T-cell (primary cell): ENCODE measurements at places on chromosomes 1 and 21. TPM values are rescaled to one million over a fixed set of nuclear protein-coding genes. Genes with fewer than 3 reads are reported as not detected.

The BCL2L15 gene
- 3.6 TPM for total RNA-seq

The F13B gene
- not detected for total RNA-seq

The CSMD2 gene
- total RNA-seq: 0.03 TPM

The NMNAT2 gene
- 0.16 TPM for total RNA-seq

The LHX4 gene
- total RNA-seq: not detected

The BRINP3 gene
- total RNA-seq: not detected

The NHLH2 gene
- total RNA-seq: not detected

The OLIG2 gene
- total RNA-seq: not detected

- DNase-seq: no peak
- H3K4me3 ChIP-seq: peak overlapping the region; percentile 93
- peaks cover 19% of the 10 kb centered on the region for H3K4me1 ChIP-seq
- no peaks in the 10 kb centered on the region for H3K36me3 ChIP-seq
- H3K27me3 ChIP-seq: no peaks in the 10 kb centered on the region
Measured at GRCh38 chr1:86396498-86396890, 371 bp upstream of the ODF2L start.

- no peaks in the 10 kb centered on the region for H3K36me3 ChIP-seq
- no peak for DNase-seq
- no peak overlapping the region for H3K4me3 ChIP-seq
- H3K27me3 ChIP-seq: no peaks in the 10 kb centered on the region
Measured at GRCh38 chr1:62285984-62286785, 33.0 kb downstream of the KANK4 start.

- peaks cover 15% of the 10 kb centered on the region for H3K27me3 ChIP-seq
- DNase-seq: no peak
- no peak overlapping the region for H3K4me3 ChIP-seq
- H3K4me1 ChIP-seq: no peaks in the 10 kb centered on the region
- no peak overlapping the region for H3K27ac ChIP-seq
- H3K36me3 ChIP-seq: no peaks in the 10 kb centered on the region
Measured at GRCh38 chr1:183607322-183607980, 17.2 kb upstream of the NCF2 start.

GRCh38 chr1:39628807-39629350 lies 10.6 kb downstream of the HEYL start:
- no peak overlapping the region for H3K4me3 ChIP-seq
- peaks cover 5% of the 10 kb centered on the region for H3K27me3 ChIP-seq
- no peak for DNase-seq

- no peak overlapping the region for H3K27ac ChIP-seq
- no peak for DNase-seq
- H3K36me3 ChIP-seq: no peaks in the 10 kb centered on the region
- H3K4me3 ChIP-seq: no peak overlapping the region
Measured at GRCh38 chr21:36684957-36685714, 13.8 kb upstream of the SIM2 start.

- DNase-seq: no peak
- no peak overlapping the region for H3K4me3 ChIP-seq
- H3K4me1 ChIP-seq: no peaks in the 10 kb centered on the region
- H3K36me3 ChIP-seq: no peaks in the 10 kb centered on the region
Measured at GRCh38 chr1:22776035-22776613, 65.5 kb downstream of the EPHB2 start.

- DNase-seq: no peak
- H3K27ac ChIP-seq: peak overlapping the region; percentile 35
- peaks cover 2% of the 10 kb centered on the region for H3K36me3 ChIP-seq
- H3K4me1 ChIP-seq: peaks cover 11% of the 10 kb centered on the region
- no peaks in the 10 kb centered on the region for H3K27me3 ChIP-seq
Measured at GRCh38 chr1:40477678-40478053, 576 bp downstream of the ZFP69 start.

GRCh38 chr1:162389021-162389818 lies 7.7 kb downstream of the C1orf226 start:
- no peak for DNase-seq
- H3K27me3 ChIP-seq: no peaks in the 10 kb centered on the region
- H3K4me1 ChIP-seq: no peaks in the 10 kb centered on the region
- no peak overlapping the region for H3K27ac ChIP-seq
- H3K36me3 ChIP-seq: no peaks in the 10 kb centered on the region

- no peak for DNase-seq
- H3K4me3 ChIP-seq: no peak overlapping the region
- peaks cover 14% of the 10 kb centered on the region for H3K27me3 ChIP-seq
Measured at GRCh38 chr1:50979937-50980336, 9.9 kb downstream of the CDKN2C start.

GRCh38 chr1:211259638-211260126 lies 516 bp downstream of the RCOR3 start:
- no peaks in the 10 kb centered on the region for H3K36me3 ChIP-seq
- no peaks in the 10 kb centered on the region for H3K27me3 ChIP-seq
- peaks cover 9% of the 10 kb centered on the region for H3K4me1 ChIP-seq

DNA sequence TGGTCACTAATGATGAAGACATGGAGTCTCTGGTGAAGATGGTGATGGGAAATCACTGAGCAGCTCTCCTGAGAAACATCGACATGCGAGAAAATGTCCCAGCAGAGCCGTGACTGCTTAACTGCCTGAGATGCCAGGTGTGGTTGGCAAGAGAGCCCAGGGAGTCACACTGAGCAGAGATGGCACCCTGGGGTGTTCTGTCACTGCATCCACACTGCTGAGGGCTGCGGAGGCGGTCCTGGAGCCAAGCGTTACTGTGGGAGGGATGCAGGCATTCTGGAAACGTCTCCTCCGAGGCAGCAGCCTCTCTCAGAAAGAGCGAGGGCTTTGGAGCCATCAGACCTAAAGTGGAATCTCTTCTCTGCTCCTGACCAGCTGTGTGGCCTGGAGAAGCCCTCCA lies 57.2 kb downstream of the EPHB2 start:
- no peaks in the 10 kb centered on the region for H3K4me1 ChIP-seq
- no peaks in the 10 kb centered on the region for H3K36me3 ChIP-seq
- peaks cover 21% of the 10 kb centered on the region for H3K27me3 ChIP-seq
- no peak overlapping the region for H3K4me3 ChIP-seq
- no peak overlapping the region for H3K27ac ChIP-seq

DNA sequence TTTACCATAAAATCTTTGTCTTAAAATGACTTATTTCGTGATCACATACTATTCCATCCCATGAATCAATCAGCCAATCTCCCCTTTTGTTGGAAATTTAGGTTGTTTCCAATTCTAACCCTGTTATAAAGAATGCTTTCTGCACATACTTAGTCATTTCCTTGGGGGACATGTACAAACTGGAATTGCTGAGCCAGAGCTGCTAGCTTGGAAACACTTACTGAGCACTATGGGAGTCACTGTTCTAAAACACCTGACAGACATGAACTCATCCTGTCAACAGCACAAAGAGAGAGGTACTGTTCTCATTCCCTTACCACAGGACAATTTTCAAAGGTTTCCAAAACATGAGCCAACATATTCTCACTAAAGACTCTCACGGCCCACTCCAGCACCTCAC lies 32.1 kb downstream of the AK2 start:
- H3K36me3 ChIP-seq: no peaks in the 10 kb centered on the region

GRCh38 chr1:204178487-204179281 lies 12.5 kb upstream of the REN start:
- no peak for DNase-seq
- H3K4me3 ChIP-seq: no peak overlapping the region
- H3K36me3 ChIP-seq: no peaks in the 10 kb centered on the region
- H3K27me3 ChIP-seq: peaks cover 35% of the 10 kb centered on the region
- H3K4me1 ChIP-seq: no peaks in the 10 kb centered on the region
